ENCODE measurements at places on chromosomes 7 and 10. TPM values are rescaled to one million over a fixed set of nuclear protein-coding genes. Genes with fewer than 3 reads are reported as not detected.

TFPI2 gene
- total RNA-seq = 19.3 TPM

EPHB6 gene
- 10.8 TPM for total RNA-seq

HOXA2 gene
- 1.4 TPM for total RNA-seq

HGF gene
- 42.7 TPM for total RNA-seq

SDK1 gene
- total RNA-seq = 15.1 TPM

STRIP2 gene
- total RNA-seq = 4.1 TPM

CPA4 gene
- 3.8 TPM for total RNA-seq

CPVL gene
- total RNA-seq = 14.4 TPM

SKIDA1 gene
- total RNA-seq = 5.0 TPM

CDNF gene
- 1.9 TPM for total RNA-seq

ANKRD2 gene
- total RNA-seq = 0.69 TPM

ADAM22 gene
- 32.5 TPM for total RNA-seq

ZCCHC24 gene
- total RNA-seq = 43.5 TPM

CNPY1 gene
- 0.32 TPM for total RNA-seq

DRGX gene
- total RNA-seq = 0.26 TPM

ANKRD61 gene
- total RNA-seq = not detected

SUGCT gene
- total RNA-seq = 8.3 TPM

HPSE2 gene
- total RNA-seq = 48.1 TPM

PAPOLB gene
- total RNA-seq = 2.2 TPM

LIPK gene
- not detected for total RNA-seq

SOSTDC1 gene
- 25.6 TPM for total RNA-seq

CCM2 gene
- 19.5 TPM for total RNA-seq

EBLN1 gene
- total RNA-seq = not detected

CYP26A1 gene
- not detected for total RNA-seq

CYP3A4 gene
- total RNA-seq = not detected

EPO gene
- total RNA-seq = not detected
